Amniotic epithelial cell (primary cell): ENCODE measurements at places on chromosomes 2 and 18.

- no peak for DNase-seq
Observed at GRCh38 chr2:143852759-143853158, 667.2 kb downstream of the ZEB2 start.

- DNase-seq: no peak
Observed at GRCh38 chr2:150182566-150183235, 304.8 kb downstream of the RND3 start.

DNA sequence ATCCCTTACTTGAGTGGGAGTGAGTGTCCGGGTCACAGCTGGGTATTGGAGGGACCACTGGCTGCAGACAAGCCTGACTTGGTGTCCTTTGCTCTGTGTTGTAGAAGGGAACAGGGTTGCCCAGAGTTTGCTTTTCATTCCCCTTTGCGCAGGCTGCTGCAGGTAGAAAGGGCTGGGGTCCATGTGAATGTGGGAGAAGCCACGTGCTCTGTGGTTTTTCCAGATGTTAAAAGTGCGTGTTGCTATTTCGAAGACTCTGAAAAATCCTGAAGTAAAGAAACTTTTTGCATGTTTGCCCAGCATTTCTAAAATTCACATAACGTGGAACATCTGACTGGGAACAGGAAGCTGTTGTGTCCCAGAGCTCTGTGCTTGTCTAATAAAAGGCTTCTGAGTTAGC is 28.8 kb downstream of the GLI2 start:
- DNase-seq: no peak

- DNase-seq: peak; percentile 91
Observed at GRCh38 chr2:18959952-18960717, 370.8 kb upstream of the NT5C1B start.

GRCh38 chr18:49899657-49900330 is 86.5 kb upstream of the ACAA2 start:
- DNase-seq: no peak

DNA sequence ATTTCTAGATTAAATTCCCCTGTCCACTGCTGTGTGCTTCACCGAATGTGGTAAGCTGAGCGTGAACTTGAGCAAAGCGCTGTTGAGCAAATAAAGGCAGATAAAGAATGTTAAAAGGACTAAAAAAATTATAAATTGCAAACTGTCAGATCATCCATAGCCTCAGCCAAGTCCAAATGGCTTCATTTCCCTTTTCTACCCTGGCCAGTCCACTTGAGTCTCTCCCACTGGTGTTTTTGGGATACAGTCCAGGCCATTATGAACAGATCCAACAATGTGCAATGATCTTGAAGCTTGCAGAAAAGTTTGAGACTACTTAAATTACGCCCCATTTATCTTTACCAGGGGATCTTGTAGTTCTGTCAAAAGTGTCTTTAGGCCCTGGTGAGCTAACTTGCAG is 254.6 kb upstream of the PIK3C3 start:
- DNase-seq: no peak

- no peak for DNase-seq
Observed at GRCh38 chr2:103805746-103806145, 1043.9 kb downstream of the TMEM182 start.

DNA sequence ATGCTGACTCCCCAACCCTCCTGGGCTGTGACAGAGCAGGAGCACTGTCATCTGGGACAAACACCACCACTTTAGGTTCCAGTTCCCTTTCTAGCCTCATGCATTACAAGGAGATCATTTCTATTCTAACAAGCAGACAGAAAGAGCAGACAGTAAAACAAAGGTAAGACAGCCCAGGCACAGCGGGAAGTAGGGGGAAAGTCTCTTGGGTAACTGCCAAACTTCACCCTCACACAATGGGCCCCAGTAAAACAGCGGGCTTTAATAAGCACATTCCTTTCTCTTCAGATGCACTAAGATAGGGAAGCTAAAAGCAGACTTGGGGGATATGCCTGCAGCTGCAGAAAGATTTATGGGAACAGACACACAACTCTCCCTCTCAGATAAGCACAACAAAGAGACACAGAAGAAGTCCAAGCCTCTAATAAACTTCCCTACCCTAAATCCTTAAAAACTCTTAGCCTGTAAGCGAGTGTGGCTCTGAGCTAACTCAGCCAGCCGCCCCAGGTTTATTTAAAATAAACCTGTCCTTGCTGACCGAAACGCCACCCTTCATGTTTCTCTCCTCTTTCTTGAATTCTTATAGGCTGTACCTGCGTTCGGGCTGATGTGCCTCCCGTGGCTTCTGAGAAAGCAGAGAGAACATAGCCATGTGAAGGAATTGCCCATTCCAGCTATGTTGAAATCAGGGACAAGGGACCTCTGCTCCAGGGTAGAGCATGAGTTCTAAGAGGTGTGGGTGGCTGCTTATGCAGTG is 726.8 kb upstream of the DDX18 start:
- no peak for DNase-seq

DNA sequence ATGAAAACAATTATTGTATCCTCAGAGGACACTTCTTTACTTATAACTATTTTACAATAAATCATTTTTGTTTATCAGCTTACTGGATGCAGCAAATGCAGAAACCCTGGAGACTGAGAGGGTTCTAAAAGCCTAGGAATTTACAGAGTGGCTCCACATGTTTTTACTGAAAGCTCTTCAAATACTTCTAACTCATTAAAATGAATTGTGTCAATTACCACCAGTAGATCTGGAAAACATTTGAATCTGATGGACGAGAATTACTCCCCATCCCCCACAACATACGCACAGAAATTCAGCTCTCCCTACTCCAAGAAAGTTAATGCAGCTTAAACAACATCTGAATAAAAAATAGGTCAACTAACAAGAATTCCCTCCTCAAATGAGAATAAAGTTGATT is 319.8 kb upstream of the FIGN start:
- no peak for DNase-seq

DNA sequence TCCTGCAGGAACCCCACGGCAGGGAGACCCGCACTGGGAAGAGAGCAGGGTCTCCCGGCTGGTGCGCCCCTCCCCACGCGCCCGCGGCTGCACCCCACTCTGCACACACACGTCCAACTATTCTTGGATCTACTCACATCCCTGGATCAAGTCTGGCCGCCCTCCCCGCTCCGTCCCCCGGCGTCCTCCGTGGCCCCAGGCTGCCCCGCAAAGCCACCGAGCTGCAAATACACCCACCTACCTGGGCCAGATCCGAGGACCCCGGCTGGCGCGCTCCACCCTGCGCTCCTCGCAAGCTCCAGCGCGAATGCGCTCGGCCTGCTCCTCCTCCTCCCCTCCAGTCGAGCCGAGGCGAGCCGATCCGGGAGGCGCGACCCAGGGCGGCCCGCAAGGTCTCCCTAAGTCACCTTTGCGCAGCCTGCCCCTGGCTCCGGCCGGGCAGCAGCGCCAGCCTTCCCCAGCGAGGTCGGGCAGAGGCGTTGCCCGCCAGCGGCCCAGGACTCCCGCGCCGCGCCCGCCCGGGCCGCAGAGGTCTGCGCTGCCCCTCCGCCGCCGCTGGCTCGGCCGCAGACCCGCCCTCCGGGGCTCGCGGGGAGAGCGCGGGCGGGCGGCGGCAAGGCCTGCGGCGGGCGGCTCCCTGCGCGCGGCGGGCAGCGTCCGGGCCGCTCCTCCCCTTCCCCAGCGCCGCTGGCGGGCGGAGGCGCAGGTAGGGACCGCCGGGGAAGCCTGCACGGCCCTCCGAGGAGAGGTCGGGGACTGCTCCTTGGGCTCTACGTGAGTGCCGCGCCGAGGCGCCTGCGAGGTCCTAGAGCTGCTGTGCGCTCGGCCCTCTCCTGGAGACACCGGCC is 126.0 kb downstream of the OSBPL1A start:
- DNase-seq: peak; percentile 68

- DNase-seq: peak; percentile 39
Observed at GRCh38 chr2:108324531-108325255, 36.0 kb downstream of the SULT1C2 start.

- DNase-seq: no peak
Observed at GRCh38 chr2:222806526-222807137, 54.2 kb upstream of the ACSL3 start.
